RKO (cell line): ENCODE measurements at places on chromosomes 1 and 21.
A peak's percentile ranks its signal among the peaks of the same experiment; 100 is the strongest.

DNA sequence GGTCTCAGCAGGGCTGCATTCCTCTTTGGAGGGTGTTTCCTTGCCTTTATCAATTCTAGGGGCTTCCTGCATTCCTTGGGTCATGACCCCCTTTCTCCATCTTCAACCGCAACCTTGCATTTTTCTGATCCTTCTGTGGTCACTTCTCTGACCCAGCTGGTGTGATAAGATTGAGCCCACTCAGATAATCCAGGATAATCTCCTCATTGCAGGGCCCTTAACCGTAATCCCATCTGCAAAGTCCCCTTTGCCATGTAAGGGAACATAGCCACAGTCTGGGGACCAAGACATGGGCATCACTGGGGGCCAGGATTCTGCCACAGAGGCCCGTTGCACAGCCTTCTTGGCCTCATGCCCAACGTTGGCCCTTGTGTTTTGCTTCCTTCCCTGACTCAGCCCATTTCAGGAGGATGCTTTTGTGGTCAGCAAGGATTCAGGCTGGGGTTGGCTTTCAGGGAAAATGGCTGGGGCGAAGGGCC is 35.0 kb upstream of the IL19 start:
- no peak for DNase-seq

DNA sequence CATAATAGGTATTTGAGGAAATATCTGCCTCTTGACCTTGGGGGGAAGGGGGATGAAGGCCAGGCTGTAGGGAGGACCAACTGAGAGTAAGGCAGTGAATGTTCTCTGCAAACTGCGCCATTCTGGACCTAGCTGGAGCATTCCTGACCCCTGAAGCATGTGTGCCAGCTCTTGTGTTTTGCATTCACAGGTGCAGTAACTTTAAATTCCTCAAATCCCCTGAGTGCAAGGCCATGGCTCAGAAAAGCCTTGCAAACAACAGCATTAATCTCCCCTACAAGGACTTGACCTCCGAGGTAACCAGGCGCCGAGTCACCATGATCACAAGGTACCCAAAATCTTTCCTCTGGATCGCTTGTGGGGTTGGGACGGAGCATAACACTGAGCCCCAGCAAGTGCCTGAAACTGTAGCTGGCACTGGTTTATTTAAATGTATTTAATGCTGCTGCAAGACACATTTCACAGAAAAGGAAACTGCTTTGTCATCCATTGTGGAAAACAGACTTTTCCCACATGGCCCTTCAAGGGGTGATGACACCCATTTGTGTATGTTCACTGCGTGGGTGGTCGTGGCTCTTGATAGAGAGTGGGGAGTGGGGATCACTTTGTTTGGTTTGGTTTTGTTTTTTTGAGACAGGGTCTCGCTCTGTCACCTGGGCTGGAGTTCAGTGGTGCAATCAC is 1.7 kb downstream of the MYOCOS start:
- DNase-seq, result no peak

- DNase-seq, result peak; percentile 69
Measured at GRCh38 chr1:29033829-29034466, 89.8 kb downstream of the TMEM200B start.

DNA sequence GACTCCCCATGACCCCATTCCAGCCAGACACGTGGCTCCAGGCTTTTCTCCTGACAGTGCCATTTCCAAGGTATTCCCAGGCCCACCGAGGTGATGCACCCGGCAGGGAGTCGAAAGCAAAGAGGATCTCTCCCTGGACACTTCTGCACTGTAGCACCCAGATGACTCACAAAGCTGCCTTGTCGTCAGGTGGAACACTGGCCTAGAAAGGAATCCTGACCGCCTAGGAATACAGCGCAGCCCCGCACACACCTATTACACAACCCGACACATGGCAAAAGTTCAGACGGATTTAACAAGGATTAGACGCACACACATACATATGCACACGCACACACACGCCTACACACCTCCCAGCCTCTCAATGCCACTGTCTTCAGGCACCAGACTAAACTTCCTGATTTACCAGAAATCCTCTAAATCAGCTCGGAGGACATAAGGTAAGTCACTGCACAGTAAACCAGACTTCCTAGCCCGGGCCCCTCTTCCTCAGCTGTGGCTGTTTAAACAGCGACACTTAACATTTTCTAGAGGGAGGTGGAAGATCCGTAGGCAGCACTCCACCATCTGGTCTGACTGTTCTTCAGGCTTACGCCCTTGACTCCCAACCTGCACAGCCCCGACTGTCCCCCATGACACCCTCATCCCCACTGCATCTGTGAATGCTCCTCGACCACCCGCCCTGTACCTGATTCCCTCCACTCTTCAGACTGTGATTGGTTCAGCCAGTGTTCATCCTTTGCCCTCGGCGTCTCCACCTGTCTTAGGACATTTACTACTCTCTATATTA is 12.7 kb downstream of the FAM89A start:
- no peak for DNase-seq

- DNase-seq, result no peak
Measured at GRCh38 chr21:45870851-45871615, 110.5 kb upstream of the COL6A1 start.

DNA sequence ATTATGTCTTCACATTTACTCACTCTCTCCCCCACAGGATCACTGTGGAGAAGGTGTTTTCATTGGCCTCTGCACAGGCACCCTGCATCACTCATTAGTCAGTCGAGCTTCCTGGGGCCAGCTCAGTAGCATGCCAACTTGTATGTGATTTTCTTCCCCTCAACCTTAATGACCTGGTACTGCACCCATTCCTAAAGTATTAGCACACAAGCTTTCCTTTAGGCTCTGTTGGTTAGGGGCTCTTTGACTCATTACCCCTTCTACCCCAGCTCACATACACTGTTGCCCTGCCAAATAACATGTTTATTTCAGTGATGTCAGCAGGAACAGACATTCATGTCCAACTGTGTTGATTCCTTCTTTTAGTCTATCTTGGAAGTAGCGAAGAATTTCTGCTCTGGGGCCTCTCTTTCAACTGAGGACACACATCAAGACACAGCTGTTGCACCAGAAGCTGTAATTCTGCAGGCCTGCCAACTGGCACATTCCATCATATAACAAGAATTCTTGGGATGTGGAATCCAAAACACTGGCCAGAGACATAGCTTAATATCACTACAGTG is 603.5 kb upstream of the ADAMTS5 start:
- peak; percentile 39 for DNase-seq

- DNase-seq, result no peak
Measured at GRCh38 chr1:5297886-5298239, 643.5 kb downstream of the AJAP1 start.

- DNase-seq, result peak; percentile 56
Measured at GRCh38 chr1:176206006-176206960, 803 bp downstream of the COP1 start.

DNA sequence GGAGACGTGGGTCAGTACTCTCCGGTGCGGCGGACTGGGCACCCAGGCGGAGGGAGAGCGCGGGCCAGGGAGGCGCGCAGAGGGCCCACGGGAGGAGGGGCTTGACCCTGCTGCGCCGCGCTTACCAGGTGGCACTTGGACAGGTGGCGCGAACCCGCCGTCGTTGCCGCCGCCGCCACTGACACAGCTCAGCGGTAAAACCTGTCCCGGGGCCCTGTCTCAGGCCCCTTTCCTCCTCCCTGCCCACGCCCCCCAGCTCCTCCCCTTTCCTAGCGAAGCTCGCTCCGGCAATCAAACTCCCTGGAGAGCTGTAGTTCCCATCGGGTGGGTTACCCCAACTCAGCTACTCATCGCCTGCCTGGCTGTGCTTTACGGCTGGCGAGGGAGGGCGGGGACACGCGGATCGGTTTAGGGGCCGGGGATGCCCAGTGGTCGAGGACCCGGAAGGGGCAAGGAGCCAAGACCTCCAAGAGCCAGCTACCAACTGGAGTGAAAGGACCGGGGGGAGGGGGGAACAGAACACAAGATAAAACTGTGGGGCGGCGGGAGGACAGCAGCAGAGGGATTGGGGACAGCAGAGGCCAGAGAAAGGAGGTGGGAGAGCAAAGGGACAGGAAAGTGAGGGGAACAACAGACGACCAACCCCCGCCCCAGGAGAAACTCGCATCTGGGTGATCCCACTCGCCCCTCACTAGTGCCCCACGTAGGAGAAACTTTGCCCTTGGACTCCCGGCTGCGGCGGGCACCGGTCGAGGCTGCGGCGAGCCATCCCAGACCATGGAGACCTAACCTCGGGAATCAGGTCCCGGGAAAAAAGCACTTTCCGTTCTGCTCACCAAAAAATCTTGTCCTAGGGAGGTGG is 2.9 kb downstream of the GFI1 start:
- peak; percentile 54 for DNase-seq

GRCh38 chr1:12477936-12478611 is 139.9 kb downstream of the DHRS3 start:
- no peak for DNase-seq

GRCh38 chr1:208332774-208333126 is 88.6 kb upstream of the PLXNA2 start:
- no peak for DNase-seq

GRCh38 chr1:209045331-209046057 is 538.0 kb upstream of the CAMK1G start:
- DNase-seq, result no peak

GRCh38 chr21:35116777-35117176 is 67.7 kb upstream of the RUNX1 start:
- no peak for DNase-seq

GRCh38 chr1:152683846-152684245 is 2.1 kb upstream of the LCE2B start:
- DNase-seq, result no peak

DNA sequence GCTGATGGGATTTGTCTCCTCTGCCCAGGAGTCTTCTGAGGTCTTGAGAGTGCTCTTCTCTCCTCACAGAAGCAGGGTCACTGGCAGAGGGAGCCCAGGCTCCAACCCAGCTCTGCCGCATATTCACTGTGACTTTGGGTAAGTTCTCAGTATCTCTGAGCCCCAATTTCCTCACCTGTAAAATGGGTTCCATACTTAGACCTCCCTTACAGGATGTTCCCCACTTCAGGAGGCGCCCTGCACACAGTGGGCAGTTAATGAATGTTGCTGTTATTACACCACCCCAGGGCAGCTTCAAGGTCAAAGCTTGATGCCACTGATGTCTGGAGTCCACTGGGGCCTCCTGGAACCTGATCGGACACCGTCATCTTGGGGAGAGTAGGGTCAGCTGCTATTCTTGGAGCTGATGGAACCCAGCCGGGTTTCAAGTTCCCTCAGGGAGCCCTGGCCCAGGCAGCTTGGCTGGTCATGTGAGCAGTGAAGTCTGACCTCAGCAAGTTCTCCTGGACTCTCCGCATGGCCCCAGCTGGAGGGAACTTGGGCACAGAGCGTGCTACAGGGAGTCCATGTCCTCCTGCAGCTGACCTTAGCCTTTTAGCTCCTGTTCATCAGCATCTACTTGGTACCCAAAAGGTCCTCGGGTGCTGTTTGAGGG is 21.8 kb downstream of the COA7 start:
- no peak for DNase-seq

DNA sequence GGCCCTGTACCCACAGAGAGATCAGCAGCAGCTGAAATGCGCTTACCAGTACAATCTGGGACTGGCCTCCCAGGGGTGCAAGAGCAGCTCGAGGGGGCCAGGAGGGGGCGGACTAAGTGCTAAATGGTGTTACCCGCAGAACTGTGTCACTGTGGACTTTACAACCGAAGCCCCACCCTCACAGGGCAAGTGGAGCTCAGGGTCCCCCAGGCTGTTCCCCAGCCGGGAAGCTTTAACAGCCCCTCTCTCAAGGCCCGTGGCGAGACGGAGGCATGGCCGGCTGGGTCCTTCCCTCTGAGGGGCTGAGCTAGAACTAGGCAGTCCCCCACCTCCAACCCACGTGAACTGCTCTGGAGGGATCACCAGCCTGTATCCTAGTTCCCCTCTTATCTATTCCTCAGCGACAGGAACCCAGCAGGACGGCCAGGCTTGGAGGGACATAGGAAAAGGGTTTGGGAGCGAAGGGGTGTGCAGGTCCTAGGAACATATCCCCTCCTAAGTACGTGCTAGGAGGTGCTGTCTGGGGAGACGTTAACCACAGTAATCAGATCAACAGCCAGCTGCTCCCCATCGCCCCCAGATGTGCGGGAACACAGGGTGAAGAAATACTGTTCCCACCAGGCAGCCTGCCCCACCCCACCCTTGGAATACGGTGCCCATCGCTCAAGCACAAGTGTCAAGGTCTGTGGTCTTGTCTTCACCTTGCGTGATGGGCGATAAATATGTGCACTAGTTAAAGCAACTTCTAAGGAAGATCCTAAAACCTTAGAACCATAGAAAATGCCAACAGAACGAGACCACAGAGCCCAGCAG is 24.4 kb downstream of the ZBTB17 start:
- no peak for DNase-seq

DNA sequence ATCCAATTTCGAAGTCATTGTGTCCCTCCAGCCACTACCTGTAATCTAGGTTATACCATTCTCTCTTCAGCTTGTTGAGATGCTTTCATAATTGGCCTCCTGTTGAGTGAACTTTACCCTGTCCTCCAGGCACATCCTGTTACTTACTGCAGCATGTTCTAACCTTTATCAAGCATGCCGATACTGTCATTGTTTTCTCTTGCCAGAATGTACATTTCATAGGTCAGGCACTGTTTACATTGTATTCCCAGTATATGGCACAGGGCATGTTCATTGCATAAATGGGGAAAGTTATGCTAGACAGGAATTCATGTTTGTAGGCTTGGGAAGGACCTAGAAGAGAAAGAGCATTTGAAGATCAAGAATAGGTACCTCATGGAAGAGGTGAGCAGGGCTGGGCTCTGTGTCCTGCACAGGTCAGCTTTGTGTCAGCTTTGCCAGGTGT is 10.2 kb downstream of the CXADR start:
- no peak for DNase-seq

DNA sequence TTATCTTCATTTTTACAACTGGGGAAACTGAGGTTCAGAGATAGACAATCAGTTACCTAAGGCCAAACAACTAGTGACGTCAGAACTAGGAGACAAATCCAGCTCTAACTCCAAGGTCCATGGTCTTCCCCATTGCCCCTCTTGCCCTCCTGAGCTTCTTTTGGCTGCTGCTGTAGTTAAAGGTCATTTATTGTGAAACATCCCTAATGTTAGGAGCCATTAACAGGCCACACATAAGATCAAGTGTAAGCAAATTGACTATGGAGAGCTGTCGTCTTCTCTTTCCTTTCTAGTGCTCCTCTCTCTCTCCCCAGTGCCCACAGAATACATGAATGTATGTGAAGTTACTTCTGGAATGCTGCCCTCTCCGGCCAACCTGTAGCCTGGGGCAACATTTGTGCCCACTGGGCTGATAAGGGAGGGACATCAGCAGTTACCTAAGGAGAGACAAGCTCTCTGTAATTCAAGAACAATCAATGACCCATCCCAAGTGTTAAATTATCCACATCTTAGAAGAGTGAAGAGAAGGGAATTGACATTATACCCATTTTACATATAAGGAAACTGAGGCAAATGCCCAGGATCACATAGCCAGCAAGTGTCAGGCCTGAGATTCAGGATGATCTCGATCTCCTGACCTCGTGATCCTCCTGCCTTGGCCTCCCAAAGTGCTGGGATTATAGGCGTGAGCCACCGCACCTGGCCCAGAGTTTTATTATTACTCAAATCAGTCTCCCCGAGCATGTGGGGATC is 40.1 kb downstream of the PTAFR start:
- DNase-seq, result no peak
